A549 treated with CORT108297 at 1 μM for 4 hours (cell line): ENCODE measurements at places on chromosomes 1 and 21. TPM values are rescaled to one million over a fixed set of nuclear protein-coding genes. Genes with fewer than 3 reads are reported as not detected.

Gene RAB42
- total RNA-seq: 2.0 to 2.8 TPM (median 2.4 TPM) in 5 replicates

Gene PLA2G5
- total RNA-seq: not detected in 5 replicates

Gene TSPAN1
- total RNA-seq: 1.5 to 3.4 TPM (median 2.6 TPM) in 5 replicates

Gene MTX1
- total RNA-seq: 64.0 to 78.2 TPM (median 76.5 TPM) in 5 replicates

Gene POU3F1
- not detected in 5 replicates for total RNA-seq

Gene AADACL4
- not detected in 5 replicates for total RNA-seq

Gene FMOD
- total RNA-seq: 0.03 to 0.05 TPM in 2 of 5 replicates, not detected in the others

Gene CD84
- total RNA-seq: not detected in 5 replicates

Gene C1orf141
- not detected in 5 replicates for total RNA-seq

Gene SLC27A3
- 0.73 to 2.4 TPM (median 1.3 TPM) in 5 replicates for total RNA-seq

Gene DENND4B
- total RNA-seq: 22.9 to 40.4 TPM (median 38.6 TPM) in 5 replicates

Gene OR10J1
- not detected in 5 replicates for total RNA-seq

Gene CCDC30
- total RNA-seq: 0.39 to 0.68 TPM (median 0.59 TPM) in 5 replicates

Gene HES5
- not detected in 5 replicates for total RNA-seq
